ENCODE measurements at places on chromosomes 16 and 17.

- DNase-seq, result peak; percentile 12
Observed at GRCh38 chr16:58464916-58465731, 34.8 kb upstream of the NDRG4 start.

- no peak for DNase-seq
Observed at GRCh38 chr17:64037802-64038201, 17.4 kb upstream of the ICAM2 start.

- DNase-seq, result no peak
Observed at GRCh38 chr17:80989586-80989913, 2.1 kb upstream of the CHMP6 start.

- no peak for DNase-seq
Observed at GRCh38 chr16:8882725-8883377, 700 bp downstream of the LITAFD start.

DNA sequence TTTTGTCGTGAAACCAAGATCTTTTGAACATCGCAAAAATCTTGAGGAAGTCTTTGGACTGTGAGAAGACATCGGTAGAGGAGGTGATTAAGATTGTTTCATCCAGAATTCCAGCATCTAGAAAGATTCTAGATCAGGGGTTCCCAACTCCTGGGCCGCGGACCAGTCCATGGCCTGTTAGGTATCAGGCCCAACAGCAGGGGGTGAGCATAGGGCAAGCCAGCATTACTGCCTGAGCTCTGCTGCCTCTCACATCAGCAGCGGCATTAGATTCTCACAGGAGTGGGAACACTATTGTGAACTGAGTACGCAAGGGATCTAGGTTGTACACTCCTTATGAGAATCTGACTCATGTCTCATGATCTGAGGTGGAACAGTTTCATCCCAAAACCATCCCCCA lies 600.6 kb upstream of the CDH11 start:
- no peak for DNase-seq

DNA sequence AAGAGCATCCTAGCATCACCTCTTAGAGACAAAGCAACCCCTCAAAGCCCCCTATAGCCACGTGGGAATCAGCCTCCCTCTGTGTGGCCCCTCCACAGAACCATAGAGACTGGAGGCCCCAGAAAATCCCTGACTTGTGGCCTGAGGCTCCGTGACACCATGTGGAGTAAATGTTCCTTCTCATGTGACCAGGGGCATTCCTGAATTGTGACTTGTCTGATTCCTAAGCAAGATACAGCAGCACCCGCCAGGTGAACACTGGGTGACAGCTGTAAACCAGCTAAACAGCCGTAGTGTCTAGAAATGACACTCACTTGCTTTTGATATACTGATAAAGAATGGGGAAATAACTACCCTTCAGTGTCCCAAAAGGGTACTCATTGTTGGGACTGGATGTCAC lies 79.0 kb downstream of the DYNLRB2 start:
- no peak for DNase-seq

- no peak for DNase-seq
Observed at GRCh38 chr17:33435721-33436301, 142.7 kb upstream of the ASIC2 start.

DNA sequence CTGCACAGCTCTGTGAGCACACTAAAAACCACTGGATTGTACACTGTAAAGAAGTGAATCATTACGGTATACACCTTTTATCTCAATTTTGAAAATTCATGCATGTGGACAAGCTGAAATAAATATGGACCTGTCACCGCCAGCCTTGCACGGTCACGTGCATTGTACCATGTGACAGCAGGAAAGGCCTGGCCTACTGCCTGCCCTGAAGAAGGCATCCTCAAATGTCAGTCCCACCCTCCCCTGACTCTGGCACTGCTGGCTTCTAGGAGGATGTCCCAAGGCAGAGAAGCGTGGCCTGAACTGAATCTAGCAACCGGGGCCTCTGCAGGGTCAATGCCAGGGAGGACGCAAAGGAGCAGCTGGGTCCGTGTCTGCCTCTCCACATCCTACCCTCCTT lies 34.6 kb downstream of the SLC38A8 start:
- peak; percentile 22 for DNase-seq

DNA sequence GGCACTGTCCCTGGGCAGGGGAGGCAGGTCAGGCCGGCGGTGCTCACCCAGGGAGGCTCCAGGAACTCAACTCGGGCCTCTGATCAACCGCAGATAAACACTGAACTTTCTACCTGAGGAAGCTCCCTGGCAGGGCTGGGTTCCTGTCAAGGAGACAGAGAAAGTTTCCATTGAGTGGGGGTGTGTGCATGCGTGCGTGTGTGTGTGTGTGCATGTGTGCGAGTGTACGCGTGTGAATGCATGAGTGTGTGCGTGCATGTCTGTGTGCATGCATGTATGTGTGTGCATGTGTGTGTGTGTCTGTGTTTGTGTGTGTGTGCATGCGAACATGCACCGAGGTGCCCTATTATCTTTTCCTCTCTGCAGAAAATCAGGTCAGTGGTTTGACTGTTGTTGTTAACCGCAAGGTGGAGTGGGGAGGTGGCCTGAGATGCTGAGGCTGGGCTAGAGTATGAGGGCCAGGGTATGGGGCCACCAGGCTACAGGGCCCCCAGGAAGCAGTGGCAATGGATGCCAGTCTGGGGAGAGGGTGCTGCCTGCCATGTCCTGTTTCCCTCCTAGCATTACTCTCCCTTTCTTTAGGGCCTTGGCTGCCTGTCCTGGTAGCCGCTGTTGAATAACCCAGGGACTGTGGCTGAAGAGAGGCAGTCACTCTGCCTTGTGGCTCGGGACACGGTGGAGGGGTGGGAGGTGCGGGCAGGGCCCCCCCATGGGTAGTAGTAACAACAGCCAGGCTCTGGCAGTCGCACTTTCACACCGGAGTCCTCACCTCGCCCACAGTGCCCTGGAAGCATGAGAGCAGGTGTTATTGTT lies 24.0 kb downstream of the CCR7 start:
- no peak for DNase-seq

DNA sequence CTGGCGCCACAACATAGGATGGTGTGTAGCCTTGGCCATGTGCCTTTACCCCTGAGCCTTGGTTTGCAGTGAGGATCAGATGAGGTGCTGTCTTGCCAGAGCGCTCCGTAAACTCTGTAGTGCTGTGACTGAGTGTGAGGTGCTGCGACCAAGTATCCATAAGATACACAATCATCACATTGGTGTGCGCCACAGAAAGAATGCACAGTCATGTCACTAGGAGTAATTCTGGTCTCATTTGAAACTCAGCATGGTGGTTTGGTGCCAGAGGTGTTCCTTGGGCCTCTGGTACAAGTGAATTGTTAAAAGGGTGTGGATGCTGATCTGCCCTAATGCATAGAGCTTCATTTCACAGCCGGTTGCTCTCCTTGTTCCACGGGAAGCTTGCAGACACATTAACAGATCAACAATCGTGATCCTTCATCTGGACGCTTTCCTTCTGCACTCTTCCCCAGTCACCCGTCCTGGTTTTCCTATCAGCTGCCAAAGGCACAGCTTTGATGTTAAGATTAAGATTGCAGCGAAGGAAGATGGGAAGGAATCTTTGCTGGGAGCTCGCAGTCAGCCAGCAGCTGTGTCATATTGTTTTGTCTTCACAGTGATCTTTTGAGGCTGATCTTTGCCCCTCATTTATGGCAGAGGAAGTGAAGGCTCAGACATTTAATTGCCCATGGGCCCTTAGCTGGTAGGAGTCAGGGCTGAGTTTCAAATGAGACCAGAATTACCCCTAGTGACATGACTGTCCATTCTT lies 79.1 kb downstream of the KSR1 start:
- DNase-seq, result no peak

DNA sequence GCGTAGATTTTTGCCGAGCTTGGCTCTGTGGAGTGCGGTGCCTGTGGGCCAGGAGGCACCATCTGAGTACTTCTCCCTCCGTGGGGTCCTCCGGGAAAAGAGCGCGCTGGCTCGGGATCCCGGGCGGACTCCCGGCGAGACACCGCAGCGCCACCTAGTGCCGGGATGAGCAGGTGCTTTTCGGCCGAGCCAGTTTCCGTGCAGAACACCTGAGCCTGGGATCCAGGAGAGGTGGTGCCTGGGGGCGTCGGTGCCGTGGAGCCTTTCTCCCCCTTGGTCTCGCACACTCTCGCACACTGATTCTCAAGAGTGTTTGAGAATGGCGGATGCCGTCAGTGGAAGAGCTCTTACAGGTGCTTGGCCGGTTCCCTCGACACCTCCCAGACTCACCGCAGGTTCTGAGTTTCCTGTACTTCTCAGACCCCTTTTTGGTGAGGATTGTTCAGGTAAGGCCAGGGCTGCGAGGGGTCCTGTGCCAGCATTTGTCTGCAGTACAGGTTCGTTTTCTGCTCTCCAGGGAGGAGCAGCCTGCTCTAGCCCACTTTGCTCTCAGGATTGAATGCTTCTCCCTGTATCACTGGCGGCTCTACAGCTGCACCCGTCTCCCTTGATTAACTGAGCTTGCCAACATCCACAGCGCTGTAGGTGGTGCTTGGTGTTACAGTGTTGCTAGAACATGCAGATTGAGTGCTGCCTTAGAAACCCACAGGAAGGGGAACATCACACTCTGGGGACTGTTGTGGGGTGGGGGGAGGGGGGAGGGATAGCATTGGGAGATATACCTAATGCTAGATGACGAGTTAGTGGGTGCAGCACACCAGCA lies 23.3 kb downstream of the TBCD start:
- DNase-seq, result peak; percentile 49

- no peak for DNase-seq
Observed at GRCh38 chr17:27550291-27550930, 80.6 kb upstream of the LGALS9 start.

DNA sequence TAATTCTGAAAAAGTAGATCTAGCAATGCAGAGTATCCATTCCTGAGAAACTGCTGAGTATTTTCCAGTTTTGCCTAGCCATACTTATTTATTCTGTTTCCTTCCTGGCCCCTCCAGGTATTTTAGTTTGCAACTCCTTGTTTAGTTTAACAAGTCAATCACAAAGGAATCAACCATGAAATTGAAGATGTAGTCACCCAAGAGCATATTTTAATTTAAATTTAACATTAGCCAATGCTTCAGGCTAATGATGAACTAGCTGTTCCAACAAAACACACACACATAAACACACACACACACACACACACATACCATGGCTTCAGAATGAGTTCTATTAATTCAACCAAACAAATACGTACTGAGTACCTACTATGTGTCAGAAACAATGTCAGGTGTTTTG lies 332.8 kb upstream of the ERCC4 start:
- no peak for DNase-seq

- DNase-seq, result no peak
Observed at GRCh38 chr16:89934611-89935553, 11.7 kb downstream of the TUBB3 start.

GRCh38 chr17:76427501-76428231 lies 25.3 kb downstream of the UBE2O start:
- no peak for DNase-seq

DNA sequence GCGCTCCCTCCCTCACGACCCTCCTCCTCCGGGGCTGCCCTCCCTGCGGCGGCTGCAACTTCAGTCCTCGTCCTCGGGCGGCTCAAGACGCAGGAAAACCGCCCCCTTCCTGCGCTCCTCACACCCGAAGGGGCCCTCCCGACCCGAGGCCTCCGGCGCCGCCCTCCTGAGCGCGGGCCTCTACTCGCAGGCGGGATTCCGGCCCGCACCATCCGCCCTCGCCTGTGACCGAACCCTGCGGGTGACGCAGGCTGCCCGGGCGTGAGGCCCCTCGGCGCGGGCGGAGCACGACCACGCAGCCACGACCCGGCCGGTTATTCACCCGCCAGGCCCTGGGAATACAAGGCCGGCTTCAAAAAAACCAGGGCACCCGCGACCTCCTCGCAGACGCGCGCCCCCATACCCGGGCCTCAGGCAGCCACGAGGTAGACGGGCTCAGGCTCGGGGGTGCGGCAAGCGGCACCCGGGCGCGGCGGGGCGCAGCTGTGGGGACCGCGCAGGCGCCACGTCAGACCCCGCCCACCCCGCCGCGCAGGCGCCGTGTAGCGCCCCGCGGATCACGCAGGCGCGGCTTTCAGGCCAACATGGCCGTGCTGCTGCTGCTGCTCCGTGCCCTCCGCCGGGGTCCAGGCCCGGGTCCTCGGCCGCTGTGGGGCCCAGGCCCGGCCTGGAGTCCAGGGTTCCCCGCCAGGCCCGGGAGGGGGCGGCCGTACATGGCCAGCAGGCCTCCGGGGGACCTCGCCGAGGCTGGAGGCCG lies at the start of gene SPG7:
TSS of gene SPG7 (plus strand) at position 570 of the 757 bp plus-strand sequence. CDS start at position 585, 15 bp downstream.
- peak; percentile 74 for DNase-seq

- DNase-seq, result peak; percentile 27
Observed at GRCh38 chr16:85728879-85729278, 22.0 kb downstream of the C16orf74 start.

- DNase-seq, result no peak
Observed at GRCh38 chr17:6996256-6997011, 585 bp downstream of the ALOX12 start.

GRCh38 chr17:41071606-41072360 lies 6.1 kb upstream of the KRTAP2-4 start:
- DNase-seq, result no peak

DNA sequence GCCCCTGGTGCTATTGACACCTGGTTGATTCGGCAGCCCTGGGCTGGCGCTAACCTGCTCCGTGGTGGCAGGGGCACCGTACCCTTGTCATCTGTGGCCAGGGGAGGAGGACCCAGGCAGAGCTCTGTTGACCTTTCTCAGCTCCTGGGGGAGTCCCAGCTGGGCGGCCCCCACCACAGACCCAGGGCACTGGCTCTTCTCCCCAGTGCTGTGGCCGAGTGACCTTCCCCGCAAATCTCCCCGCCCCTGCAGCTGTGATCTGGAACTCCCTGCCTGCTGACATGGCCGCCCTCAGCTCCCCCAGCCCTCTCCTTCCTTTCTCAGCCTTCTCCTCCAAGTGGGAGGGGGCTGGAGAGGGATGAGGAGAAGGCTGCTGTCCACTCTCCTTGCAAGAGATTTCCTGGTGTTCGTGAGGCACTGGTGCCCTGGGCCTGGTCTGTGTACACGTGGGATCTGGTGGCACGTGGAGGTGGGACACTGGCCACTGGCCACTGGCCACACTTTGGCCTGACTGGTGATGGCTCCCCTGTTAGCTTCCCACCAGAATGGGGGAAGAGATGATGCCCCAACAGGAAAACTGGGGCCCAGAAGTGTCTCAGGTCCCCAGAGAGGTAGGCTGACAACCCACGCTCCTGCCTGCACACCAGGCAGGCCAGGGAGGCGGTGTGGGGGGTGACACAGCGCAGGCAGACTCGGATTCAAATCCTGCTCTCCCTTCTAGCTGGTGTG lies 8.2 kb downstream of the FMNL1 start:
- DNase-seq, result no peak

GRCh38 chr16:58500430-58501241 lies 693 bp downstream of the NDRG4 start:
- no peak for DNase-seq

- peak; percentile 54 for DNase-seq
Observed at GRCh38 chr17:57210224-57210553, 46.1 kb upstream of the MSI2 start.

- no peak for DNase-seq
Observed at GRCh38 chr16:53913920-53914319, 210.0 kb downstream of the FTO start.

DNA sequence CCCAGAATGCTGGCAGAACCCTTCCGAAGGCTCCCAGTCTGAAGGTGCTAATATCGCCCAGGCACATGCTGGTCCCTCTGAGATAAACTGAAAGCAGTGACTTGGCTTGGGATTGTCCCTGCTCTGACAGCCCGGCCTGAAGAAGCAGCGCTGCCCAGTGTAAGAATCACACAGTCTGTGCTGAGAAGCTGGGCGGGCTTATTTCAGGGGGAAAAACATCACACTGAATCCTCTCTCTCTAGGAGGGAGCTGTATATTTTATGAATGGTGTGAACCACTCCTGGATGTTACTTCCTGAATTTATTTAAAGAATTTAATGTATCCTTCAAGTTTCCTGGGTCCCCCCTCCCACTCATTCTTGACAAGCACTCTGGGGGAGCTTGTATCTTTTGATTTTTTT lies 36.3 kb downstream of the GAS7 start:
- DNase-seq, result no peak

GRCh38 chr17:40791787-40792436 lies 7.8 kb downstream of the KRT28 start:
- DNase-seq, result peak; percentile 76
